ENCODE measurements at places on chromosomes 5 and 9.
A peak's percentile ranks its signal among the peaks of the same experiment; 100 is the strongest.

GRCh38 chr9:110115826-110116542, 92.0 kb downstream of the C9orf152 start:
- DNase-seq, result no peak

DNA sequence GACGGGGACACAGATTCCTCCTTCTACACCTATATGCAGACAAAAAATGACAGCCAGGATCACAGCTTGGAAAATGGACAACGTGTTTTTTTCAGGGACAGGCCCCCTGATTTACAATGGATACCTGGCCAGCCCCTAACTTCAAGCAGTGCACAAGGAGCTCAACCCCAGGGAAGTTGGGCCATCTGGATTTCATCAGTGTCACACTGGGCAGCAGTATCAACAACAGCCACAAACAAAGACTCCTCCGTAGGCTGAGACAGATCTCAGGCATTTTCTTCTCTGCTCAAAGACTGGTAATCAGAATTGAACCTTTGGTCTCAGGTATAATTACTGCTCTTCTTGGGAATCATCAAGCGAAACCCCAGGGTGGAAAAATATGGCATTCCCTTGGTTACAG, 374.0 kb downstream of the ZNF608 start:
- DNase-seq, result no peak

GRCh38 chr5:135978212-135978631, 23.4 kb upstream of the LECT2 start:
- DNase-seq, result no peak

DNA sequence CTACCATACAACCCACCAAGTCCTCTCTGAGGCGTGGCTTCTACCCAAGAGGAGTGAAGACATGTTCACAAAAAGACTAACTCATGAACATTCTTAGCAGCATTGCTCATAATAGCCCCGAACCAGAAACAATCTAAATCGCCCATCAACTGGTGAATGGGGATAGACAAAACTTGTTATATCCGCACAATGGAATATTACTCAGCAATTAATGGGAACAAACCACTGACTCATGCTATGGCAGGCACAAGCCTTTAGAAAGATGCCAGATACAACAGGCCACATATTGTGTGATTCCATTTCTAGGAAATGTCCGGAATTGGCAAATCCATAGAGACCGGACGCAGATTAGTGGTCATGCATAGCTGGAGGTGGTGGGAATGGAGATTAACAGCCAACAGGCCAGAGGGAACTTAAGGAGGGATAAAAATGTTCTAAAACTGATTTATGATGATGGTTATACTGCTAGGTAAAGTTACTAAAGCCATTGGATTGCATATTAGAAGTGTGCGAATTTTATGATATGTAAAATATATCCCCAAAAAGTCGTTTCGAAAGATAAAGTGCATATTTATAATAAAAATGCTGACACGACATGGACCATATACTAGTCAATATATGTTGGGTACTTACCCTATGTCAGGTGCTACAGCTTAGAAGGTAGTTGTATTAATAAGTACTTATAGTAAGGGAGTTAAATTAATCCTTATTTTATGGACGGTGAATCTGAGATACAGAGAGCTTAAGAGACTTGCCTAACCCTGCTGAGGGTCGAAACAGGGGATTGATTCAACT, 55.4 kb downstream of the LHX2 start:
- DNase-seq, result no peak

- DNase-seq, result no peak
Observed at GRCh38 chr5:151684690-151685361, 1.9 kb downstream of the SPARC start.

DNA sequence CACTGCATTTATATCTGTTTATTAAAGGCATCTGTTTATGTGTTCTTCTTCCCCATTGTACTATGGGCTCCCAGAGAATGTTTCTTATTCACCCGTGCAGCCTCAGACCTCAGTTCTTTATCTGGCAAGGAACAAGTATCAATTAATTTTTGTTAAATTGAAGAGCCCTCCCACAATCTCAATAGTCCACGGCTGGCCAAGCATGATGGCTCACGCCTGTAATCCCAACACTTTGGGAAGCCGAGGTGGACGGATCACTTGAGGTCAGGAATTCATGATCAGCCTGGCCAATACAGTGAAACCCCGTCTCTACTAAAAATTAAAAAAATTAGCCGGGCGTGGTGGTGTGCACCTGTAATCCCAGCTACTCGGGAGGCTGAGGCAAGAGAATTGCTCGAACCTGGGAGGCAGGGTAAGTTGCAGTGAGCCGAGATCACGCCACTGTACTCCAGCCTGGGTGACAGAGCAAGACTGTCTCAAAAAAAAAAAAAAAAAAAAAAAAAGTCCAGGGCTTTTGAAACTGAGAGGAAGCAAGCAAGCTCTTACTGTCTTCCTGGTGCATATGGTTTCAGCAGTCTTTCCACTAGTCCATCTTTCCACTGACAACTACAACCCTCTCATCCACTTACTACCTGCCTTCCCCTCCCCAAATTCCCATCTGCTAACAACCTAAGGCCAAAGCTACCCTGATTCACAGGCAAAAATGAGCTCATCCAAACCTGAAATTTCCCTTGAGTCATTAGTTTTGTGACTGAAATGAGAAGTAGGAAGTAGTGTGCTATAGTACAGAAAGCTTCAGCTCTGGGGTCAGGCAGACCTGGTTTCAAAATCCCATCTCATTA, 2.3 kb upstream of the HK3 start:
- DNase-seq, result no peak

DNA sequence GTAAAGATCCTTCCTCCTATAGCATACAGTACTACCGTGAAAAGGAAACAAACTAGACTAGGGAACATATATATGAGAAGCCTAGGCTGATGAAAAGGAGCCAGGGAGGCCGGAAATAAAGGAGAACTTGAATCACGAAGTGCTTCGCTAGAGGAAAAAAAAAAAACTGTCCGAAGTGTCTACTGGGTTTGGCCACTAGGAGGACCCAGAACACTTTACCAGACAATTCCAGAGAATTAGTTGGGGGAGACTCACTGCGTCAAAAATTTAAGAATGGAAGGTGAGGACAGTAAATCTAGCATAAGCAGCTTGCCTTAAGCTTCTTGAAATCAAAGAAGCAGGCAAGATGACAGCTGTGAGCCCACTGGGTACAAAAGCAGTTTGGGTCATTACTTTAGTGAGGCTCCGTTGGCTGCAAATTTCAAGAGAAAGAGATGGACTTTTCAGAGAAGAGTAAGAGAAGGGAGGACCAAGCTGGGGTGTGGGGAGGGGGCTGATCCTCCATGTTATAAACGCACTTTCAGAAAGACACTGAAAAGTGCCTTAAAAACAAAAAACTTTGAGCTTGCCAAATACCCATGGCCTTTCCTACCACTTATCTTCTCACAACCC, 47.4 kb downstream of the P4HA2 start:
- DNase-seq, result peak; percentile 5

GRCh38 chr5:9818340-9818845, 188.2 kb upstream of the TAS2R1 start:
- DNase-seq, result no peak

GRCh38 chr9:18718932-18719331, 245.0 kb downstream of the ADAMTSL1 start:
- no peak for DNase-seq

GRCh38 chr5:179303451-179304200, 41.6 kb downstream of the ADAMTS2 start:
- no peak for DNase-seq

GRCh38 chr9:19114680-19115270, 12.1 kb upstream of the HAUS6 start:
- no peak for DNase-seq

DNA sequence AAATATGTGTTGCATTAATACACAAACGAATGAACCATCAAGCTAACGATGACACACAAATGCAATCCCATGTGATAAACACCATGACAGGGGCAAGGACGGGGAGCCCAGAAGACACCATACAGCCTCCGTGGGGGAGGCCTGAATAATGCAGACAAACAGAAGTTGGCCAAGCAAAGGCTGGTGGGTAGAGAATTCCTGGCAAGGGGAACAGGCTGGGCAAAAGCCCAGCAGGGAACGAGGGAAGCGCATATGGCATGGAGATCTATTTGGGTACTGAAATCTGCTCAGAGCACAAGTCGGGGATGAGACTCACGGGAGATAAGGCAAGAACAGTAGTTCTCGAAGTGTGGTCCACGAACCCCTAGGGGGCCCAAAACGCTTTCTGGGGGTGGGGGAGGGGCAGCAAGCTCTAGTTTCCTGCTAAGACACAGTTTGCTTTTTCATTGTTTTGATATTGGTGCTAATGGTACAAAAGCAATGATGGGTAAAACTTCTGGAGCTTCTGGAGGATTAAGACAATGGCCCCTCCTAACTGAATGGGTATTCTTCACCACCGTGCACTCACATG, 42.9 kb upstream of the FBXW11 start:
- no peak for DNase-seq

DNA sequence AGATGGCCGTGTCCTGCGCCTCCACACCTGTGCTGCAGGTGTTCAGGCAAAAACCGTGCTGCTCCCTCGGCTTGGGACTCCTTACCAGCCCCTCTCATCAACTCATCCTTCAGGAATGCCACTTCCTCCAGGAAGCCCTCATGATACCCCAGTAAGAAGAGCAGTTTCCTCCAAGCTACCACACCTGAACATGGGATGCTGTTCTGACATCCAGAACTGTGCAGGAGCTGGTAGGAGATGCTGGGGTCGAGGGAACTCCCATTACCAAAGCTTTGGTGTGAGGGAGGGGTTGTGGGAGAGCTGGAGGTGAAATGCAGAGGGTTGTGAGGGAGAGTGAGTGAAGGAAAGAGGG, 18.9 kb downstream of the CARD19 start:
- no peak for DNase-seq

DNA sequence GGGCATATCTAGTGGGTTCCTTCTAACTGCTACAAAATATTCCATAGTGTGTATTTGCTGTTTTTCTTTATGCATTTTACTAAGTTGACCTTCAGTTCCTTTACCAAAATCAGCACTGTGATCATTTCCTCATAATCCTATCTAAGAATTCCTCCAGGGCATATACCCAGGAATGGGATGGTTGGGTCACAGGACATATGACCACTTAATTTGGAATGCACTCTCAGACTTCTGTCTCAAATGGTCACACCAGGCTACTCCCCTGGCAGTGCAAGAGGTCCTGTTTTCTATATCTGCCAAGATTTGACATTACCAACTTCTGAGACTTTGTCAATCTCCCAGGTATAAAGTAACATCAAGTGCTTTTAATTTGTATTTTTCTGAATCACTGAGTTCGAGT, 63.9 kb downstream of the ADAMTS12 start:
- no peak for DNase-seq

GRCh38 chr9:91843093-91843492, 106.9 kb downstream of the ROR2 start:
- no peak for DNase-seq

- no peak for DNase-seq
Observed at GRCh38 chr9:33676746-33677505, 118.4 kb upstream of the PRSS3 start.

- no peak for DNase-seq
Observed at GRCh38 chr5:92907938-92908606, 672.9 kb downstream of the NR2F1-AS1 start.

DNA sequence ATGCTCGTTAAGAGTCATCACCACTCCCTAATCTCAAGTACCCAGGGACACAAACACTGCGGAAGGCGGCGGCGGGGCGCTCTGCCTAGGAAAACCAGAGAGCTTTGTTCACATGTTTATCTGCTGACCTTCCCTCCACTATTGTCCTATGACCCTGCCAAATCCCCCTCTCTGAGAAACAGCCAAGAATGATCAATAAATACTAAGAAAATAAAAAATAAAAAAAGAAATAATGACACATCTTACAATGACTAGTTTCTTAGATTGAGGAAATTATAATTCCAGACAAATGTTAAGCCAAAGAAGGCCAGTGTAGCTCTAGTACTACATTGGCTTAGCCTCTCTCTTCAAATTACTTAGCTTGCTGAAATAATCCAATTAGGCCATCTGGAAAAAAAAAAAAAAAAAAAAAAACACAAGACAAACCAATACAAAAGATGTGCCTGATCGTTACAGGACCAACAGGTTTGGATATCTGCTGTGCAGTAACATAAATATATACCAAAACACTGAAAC, 58.0 kb downstream of the ANXA2R start:
- DNase-seq, result no peak

- DNase-seq, result no peak
Observed at GRCh38 chr5:123099514-123100151, 10.6 kb downstream of the PRDM6 start.

DNA sequence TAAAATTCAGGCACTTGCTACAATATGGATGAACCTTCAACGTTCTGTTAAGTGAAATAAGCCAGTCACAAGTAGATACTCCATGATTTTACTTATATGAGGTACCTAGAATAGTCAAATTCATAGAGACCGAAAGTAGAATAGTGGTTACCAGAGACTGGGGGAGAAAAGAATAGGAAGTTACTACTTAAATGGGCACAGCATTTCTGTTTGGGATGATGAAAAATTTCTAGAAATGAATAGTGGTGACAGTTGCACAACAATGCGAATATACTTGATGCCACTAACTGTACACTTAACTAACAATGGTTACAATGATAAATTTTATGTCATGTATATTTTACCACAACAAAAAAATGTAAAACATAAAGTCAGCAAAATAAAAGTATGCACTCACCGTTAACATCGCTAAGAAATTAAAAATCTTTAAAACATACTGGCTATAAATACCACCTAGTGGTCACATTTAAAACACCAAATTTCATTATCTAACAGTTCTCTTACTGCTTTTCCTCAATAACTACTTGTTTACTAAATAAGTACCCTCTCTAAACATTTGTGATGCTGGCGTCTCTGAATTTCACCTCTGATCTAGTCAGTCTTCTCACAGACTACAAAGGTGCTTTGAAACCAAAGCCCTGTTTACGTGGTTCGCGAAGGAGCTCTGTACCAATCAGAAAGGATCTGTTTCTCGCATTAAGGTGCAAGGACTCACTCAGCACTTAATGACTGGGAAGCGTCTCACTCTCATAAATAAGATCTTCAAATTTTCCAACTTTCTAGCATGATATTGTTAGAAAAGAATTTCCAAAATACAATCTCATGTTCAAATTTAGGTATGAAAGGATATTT, 22.7 kb downstream of the KIF3A start:
- DNase-seq, result peak; percentile 2

DNA sequence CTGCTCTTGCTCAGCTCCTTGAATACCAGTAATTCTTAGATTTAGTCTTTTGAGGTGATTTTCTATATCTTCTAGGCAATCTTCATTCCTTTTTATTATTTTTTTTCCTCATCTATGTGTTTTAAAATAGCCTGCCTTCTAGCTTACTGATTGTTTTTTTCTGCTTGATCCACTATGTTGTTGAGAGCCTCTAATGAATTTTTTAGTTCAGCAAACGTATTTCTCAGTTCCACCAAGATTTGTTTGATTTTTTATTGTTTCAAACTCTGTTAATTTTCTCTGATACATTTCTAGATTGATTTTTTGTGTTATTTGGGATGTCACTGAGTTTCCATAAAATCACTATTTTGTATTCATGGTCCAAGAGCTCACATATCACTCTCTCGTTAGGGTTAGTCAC, 9.5 kb downstream of the POLK start:
- DNase-seq, result no peak

DNA sequence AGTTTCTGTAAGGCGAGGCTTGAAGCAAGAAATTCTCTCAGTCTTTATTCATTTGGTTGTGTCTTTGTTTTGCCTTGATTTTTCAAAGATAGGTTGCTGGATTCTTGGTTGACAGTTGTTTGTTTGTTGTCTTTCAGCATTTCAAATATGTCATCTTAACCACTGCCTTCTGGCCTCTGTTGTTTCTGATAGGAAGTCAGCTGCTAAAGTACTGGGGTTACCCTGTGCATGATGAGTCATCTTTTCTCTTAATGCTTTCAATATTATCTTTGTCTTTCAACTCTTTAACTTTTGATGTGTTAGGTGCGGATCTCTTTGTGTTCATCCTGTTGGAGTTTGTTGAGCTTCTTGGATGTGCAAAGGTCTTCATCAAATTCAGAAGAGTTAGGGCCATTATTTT, 1571.3 kb downstream of the MAT2B start:
- no peak for DNase-seq

Measured in CD4-positive, alpha-beta T cell treated with Interleukin-2 at 100 ng/mL for 4 hours (primary cell).